Activated naive CD4-positive, alpha-beta T cell (primary cell): ENCODE measurements at places on chromosomes 16 and 17.

DNA sequence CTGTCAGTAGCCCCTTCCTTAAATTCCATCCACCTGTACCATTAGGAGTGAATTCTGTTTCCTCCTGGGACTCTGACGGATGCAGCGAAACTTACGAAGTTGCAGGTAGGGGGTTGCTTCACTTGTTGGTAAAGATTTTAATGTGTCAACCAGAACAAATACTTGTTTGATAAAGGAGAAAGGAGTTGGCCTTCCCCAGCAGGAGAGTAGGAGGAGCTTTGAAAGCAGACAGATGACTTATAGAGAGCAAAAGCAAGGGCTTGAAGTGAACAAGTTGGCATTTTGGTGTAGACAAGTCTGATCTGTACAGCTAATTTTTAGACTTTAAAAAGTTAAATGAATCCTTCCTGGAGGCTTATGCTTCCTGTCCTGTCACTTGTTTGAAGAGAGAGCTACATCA, 38.1 kb upstream of the PMFBP1 start:
- no peak for DNase-seq

DNA sequence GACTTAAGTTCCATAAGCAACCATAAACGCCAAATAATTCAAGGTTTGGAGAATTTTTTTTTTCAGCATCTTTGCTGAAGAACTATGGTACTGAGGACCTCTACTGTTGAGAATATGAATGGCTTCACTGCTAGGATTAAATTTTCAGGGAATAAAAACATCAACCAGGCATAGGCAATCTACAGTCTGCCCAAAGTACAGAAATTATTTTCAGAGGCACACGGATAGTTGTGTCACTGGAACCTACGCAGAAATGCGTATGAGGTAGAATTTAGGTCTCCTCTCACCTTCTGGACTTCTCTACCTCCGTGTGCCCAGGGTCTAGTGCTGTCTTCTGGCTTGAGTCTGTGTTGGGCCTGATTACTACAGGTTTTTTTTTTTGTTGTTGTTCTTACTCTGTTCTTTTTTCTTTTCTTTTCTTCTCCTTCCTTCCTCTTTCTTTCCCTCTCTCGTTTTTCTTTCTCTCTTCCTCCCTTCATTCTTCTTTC, 39.7 kb downstream of the NACA2 start:
- no peak for DNase-seq

- no peak for DNase-seq
Observed at GRCh38 chr17:78255029-78255656, 23.7 kb downstream of the TMEM235 start.

GRCh38 chr17:6924208-6924607, 71.6 kb upstream of the ALOX12 start:
- no peak for DNase-seq

GRCh38 chr17:9002227-9002605, 19.1 kb upstream of the NTN1 start:
- DNase-seq: no peak
